ENCODE measurements at places on chromosomes 11 and 22. TPM values are rescaled to one million over a fixed set of nuclear protein-coding genes. Genes with fewer than 3 reads are reported as not detected.

- no peak for DNase-seq
Observed at GRCh38 chr22:32606181-32606580, 131.6 kb downstream of the FBXO7 start.

PANX2 gene
- 4.2 TPM for total RNA-seq

DNA sequence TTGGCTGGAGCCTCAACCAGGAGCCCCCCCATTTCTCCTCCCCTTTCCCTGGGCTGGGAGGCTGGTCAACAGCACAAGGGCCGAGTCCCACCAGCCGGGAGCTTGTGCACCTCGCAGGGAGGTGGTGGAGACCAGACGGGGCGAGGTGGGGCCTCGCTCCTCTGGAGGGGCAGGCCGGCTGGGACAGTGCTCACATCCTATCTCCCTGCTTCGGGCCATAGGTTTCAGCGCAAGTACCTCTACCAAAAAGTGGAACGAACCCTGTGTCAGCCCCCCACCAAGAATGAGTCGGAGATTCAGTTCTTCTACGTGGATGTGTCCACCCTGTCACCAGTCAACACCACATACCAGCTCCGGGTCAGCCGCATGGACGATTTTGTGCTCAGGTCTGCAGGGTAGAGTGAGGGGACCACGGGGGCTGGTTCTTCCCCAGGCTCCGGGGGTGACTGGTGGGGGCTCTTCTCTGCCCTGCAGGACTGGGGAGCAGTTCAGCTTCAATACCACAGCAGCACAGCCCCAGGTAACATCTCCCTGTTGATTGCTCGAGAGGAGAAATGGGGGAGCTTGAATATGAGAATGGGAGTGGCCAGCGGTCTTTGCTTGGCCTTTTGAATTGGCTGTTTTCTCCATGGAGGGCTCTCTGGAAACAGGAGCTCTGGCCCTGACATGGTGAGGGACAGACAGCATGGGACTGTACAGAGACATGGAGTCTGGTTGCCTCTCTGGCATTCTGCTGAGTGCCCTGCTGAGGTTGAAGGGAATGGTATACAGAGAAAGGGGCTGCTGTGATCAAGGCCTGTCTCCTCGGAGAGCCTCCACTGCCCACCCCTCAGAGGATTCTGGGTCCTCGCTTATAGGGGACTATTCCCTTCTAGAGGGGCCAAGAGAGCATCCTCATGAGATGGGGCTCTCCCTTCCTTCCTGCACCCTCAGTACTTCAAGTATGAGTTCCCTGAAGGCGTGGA, 3.3 kb downstream of the SIDT2 start:
- DNase-seq = no peak

GRK3 gene
- total RNA-seq = 3.6 TPM

DNA sequence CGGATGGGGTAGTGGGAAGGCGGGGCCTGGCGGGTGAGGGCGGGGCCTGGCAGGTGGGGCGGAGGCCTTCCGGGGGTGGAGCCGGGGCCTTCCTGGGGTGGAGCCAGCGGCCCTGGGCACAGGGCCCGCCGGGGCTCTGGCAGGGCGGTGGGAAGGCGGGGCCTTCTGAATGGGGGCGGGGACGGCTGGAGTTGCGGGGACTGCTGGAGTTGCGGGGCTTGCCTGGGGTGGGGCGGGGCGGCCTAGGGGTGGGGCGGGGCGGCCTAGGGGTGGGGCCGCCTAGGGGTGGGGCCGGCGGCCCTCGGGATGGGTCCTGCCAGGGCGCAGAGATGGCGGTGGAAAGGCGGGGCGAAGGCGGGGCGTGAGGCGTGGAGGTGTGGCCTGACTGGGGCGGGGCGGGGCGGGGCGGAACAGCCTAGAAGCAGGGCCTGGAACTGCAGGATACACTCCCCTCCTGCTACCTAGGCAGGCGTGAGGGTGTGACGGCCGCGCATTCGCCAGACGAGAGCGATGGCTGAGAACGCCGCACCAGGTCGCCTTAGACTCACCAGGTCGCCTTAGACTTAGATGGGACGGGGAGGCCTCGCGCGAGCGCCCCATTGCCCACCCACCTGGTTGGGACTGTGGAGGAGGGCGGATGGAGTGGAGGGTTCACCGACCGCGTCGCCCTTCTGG, 19.3 kb downstream of the RRP7A start:
- DNase-seq = peak; percentile 41

DNA sequence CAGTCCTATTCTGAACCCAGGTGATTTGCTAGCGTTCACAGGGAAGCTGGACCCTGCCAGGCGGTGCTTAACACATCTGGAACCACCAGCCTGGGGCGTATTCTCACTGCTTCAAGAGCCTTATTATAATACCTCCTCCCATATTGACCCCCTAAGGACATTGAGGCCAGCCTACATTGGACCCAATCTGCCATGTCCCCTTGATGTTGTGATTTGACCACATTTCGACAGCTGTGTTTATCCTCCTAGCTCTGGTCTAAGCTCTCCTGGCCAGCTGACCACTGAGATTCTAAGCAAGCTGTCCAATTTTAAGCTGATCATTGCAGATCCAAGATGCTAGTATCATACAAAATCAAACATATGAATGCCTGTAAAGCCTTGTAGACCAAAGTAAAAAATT, 148.1 kb upstream of the BLID start:
- DNase-seq = no peak

- no peak for DNase-seq
Observed at GRCh38 chr11:19160847-19161246, 40.9 kb downstream of the CSRP3 start.

KIRREL3 gene
- total RNA-seq = not detected

MS4A6A gene
- 2.7 TPM for total RNA-seq

GRCh38 chr11:46360878-46361277, 13.6 kb downstream of the DGKZ start:
- no peak for DNase-seq

MPZL3 gene
- 23.0 TPM for total RNA-seq
